ELR (cell line): ENCODE measurements at places on chromosomes 4 and X.

DNA sequence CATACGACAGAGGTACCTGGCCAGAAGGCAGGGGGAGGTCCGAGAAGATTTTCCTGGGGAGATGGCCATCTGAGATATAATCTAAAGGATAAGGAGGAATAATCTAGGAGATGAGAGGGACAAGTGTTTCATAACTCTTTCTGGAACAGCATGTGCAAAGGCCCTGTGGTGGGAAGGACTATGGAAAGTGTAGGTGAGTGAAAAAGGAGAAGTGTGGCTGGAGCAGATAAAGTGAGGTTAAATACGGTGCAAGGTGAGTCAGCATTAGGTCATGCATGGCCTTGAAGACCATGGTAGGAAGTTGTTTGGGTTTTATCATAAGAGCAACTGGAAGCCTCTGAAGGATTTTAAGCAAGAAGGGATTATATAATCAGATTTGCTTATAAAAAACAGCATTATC lies 34.6 kb upstream of the MTM1 start:
- DNase-seq, result peak; percentile 35

- DNase-seq, result peak; percentile 2
Observed at GRCh38 chrX:35919536-35920309, at the start of gene CFAP47. CFAP47 (plus strand) TSS chrX:35919734; CDS start chrX:35919800, 66 bp downstream.

DNA sequence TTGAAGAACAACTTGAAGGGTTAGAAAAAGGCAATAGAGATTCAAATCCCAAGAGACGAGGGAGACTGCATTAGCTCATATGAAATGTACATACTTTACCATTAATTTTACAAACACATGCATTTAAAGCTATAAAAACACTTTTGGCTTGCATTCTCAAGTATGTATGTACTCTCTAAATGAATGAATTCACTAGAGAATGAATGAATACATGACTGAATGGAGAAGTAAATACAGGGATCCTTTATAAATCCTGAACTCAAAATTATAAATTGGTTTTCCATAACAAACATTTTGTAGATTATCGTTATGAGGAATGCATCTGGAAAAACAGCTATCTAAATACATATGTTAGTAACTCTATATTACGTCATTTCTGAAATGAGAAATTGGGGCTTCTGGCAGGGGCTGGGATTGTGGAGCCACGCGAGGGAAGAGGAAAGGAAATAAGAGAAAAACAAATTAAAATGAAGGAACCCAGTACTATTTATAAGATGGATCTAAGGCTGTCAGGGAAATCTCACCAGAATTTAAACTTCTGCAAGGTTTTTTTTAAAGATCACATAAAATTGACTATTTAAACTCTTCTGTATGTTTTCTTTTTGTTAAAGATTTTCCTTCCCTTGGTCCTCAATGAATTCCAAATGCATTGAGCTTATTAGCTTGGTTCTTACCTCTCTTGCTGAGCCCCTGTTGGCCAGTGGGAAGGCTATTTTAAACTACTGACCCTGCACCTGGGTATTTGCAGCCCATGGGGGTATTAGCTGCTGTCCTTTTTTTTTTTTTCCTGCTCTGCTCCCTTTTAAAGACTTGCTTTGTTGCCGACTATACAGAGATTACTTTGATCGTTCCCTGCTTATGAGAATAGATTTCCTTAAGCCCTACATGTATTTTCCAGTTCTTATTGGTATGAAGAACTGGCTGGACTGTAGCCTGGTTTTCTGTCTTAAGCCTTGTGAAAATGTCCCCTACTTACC lies 207.8 kb downstream of the ADGRL3 start:
- no peak for DNase-seq

- no peak for DNase-seq
Observed at GRCh38 chrX:4638036-4638435, 924.6 kb upstream of the PRKX start.

GRCh38 chr4:174697896-174698295 lies 131.2 kb downstream of the GLRA3 start:
- DNase-seq, result no peak

DNA sequence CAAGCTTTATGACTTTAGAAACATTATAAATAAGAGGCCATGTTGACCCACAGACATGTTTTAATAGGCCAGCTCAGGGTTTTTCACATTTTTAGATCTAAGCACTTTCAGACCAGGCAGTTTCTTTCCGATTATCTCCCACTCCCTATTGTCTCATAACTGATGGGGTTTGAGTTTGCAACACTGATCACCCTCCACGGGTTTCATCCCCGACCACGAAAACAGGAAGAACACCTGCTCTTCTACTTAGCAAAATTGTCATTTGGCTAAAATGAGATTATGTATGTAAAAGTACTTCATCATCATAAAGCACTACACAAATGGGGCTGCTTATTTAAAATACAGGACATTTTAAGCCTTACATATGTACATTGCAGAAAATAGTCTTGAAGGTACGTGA lies 407.9 kb downstream of the HNRNPD start:
- DNase-seq, result no peak

DNA sequence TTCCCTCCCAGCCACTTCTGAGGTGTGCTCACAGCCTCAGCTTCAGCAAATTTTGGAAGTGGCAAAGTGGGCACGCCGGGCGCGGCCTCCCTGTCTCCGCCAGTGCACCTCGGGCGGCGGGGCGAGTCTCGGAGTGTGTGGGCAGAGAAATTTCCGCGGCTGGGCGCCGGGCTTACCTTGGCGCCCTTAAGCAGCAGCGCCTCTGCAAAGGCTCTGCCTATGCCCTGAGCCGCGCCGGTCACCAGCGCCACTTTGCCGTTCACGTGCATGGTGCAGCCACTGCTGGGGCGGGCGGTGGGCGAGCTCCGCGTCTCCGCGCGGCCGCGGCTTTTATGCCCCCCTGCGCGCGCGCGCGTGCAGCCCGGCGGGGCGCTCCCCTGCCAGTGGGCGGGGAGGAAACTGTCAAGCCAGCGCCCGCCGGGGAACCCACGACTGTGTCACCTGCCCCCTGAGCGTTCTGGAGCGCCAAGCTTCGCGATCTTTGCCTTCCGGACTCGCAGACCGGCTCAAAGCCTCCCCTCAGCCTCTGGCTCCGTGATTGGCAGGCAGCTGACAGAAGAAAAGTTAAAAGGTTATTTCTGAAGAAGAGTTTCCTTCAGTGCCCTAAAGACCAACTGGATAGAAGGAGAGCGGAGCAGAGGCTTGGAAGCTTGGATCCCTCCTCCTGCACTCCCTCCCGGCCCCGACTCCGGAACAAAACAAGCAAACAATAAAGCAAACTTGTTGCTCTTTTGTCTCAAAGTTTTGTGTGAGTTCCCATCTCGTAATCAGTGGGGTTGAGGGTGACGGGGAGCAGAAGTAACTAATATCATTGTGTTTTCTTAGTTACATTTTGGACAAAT lies at the start of gene HPGD:
Gene HPGD, minus strand, starts transcription at position 306 of the 842 bp plus-strand sequence. Its CDS starts 37 bp downstream, at position 269.
- peak; percentile 33 for DNase-seq

DNA sequence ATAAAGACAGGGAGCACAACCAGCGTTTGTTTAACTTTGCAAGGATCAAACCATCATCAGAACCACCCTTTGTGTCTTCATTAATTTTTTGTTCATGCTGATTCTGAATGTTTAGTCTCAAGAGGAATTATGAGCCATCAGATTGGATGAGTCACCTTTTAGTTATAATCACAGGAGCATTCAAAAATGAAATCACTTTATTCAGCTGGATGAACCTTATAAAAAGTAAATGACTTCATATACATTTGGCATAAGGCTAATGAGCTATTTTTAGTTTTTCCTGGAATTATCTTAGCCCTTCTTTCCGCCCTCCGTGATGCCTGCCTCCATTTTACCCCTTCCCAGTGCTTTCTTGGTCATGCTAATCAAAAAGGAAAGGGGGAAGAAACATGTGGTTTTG lies 103.6 kb downstream of the SORBS2 start:
- DNase-seq, result peak; percentile 52

DNA sequence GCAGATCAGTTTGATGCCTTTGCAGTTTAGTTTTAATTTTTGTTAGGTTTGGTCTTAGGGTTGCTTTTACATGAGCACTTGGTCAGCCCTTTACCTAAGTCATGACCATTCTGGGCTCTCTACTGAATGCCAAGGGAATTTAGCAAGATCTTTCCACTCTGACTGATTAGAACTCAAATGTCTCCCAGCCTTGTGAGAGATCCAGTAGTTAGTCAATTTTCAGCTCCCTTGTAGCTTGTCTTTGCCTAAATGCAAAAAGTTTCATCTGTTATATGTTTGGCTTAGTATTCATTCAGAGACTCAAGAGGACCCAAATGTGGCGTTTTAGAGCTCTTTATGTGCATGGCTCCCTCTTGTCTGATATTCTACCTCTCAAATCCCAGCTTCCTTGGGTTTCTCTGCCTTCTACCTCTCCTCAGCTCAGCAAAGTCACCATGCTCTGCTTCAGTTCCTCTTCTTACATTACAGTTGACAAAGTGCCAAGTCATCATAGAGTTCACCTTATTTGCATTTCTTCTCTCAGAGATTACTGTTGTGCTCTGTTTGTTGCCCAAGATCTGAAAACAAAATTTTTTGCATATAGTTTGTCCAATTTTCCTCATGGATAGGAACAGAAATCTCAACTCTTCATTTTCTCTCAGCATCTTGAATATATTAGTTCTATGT lies 17.5 kb upstream of the JAKMIP1 start:
- no peak for DNase-seq

GRCh38 chr4:67935888-67936287 lies 27.4 kb downstream of the TMPRSS11A start:
- no peak for DNase-seq

- DNase-seq, result peak; percentile 36
Observed at GRCh38 chrX:72306085-72306801, 529 bp upstream of the CITED1 start.

DNA sequence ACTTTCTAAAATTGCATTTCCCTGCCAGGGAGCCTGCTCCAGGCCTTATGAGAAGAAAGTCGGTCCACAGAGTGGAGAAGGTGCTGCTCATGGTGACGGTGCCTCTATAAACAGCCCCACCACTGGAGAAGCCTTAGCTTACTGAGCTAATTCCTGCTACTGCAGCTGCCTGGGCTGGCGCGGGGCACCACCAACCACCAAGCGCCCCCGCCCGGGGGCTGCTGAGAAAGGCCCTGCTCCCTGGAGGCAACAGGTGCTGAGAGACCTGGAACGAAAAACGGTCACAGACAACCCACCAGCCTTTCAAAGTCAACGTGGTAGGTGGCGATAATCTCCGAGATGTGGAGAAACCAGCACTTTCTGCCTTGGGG lies 2.9 kb downstream of the HCFC1 start:
- no peak for DNase-seq

- peak; percentile 80 for DNase-seq
Observed at GRCh38 chr4:53101191-53101581, 239.1 kb downstream of the RASL11B start.

DNA sequence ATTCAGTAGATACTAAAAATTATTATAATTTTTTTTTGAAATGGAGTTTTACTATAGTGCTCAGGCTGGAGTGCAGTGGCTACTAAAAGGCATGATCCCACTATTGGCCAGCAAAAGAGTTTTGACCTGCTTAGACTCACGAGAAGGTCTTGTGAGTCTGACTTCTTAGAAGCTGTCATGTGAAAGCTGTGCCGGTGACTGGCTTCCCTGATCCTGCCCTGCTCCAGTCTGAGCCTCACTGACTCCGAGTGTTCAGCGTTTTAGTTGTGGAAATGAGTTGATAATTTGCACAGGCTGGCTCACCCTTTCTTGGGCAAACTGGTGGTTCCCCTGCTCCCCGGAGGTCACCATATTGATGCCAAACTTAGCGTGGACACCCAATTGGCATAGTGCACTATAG lies 16.4 kb upstream of the CXCL8 start:
- no peak for DNase-seq

- peak; percentile 35 for DNase-seq
Observed at GRCh38 chrX:48864210-48864609, 28.8 kb upstream of the PCSK1N start.

- peak; percentile 54 for DNase-seq
Observed at GRCh38 chr4:102263024-102263787, 82.1 kb downstream of the SLC39A8 start.

- DNase-seq, result no peak
Observed at GRCh38 chr4:155974996-155975395, 21.3 kb upstream of the CTSO start.

GRCh38 chr4:10371121-10371520 lies 86.1 kb downstream of the ZNF518B start:
- no peak for DNase-seq

GRCh38 chrX:119763181-119763580 lies 4.8 kb downstream of the SOWAHD start:
- DNase-seq, result peak; percentile 58

GRCh38 chr4:86107112-86107511 lies 252.7 kb downstream of the MAPK10 start:
- no peak for DNase-seq

DNA sequence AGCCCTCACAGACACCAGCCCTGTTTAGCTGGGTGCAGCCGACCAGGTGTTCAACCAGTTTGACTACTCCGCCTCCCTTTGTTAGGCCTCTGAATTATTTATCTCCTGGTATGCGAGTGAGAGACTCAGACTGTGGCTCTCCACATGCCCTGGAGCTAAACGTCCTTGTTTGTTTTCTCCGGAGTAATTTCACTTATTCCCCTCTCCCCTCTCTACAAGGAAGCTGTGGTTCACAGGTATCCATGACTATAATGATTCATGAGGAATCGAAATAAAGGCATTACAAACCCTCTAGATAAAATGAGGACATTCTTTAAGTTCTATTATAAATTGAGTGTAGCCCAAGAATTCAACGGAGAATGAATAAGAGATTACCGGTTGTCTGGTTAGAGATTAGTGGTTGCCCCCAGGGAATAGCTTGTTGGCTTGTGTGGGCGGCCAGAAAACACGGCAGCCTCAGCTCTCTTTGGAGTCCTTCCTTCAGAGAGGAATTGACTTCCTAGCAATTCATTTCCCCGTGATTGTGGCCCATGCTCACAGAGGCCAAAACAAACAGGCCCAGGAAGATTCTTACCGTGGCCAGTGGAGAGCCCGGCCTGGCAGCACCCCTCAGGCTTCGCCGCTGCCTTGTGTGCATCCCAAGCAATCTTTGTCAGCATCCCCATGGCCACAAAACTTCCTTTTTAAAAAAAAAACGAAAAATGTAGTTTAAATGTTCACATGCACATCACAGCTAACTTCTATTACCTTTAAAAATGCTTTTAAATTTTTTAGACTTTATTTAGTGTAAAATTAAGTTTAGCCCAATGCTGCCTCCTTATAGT lies 60.2 kb upstream of the CBR4 start:
- peak; percentile 94 for DNase-seq

GRCh38 chr4:47367761-47368160 lies 95.7 kb downstream of the COMMD8 start:
- no peak for DNase-seq

GRCh38 chrX:9847071-9847470 lies 60.8 kb downstream of the SHROOM2 start:
- DNase-seq, result peak; percentile 83
